ENCODE measurements at places on chromosomes 4 and X.
A peak's percentile ranks its signal among the peaks of the same experiment; 100 is the strongest.

GRCh38 chr4:7434766-7435150, at the start of gene PSAPL1:
PSAPL1 (minus strand) TSS chr4:7434930; CDS start chr4:7434879, 51 bp downstream.
- DNase-seq = no peak

GRCh38 chrX:16822723-16823122, 36.5 kb downstream of the TXLNG start:
- DNase-seq = no peak

DNA sequence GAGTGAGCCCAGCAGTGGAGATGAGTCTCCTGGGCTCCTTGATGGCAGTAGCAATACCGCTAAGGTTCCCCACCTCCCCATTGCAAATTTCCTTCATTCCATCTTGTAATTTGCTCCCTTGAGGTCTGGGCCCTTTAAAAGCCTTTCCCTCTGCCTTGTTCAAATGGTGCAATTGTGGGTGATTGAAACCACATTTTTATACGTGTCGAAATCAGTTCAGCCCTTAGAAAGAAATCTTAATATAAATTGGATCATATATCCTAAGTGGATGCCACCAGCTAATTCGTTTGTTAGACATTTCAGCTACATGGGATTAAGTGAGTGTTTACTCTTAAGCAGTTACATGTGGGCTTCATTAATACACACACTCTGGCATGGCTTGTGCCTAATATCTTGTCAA, 68.6 kb downstream of the NHS start:
- no peak for DNase-seq

DNA sequence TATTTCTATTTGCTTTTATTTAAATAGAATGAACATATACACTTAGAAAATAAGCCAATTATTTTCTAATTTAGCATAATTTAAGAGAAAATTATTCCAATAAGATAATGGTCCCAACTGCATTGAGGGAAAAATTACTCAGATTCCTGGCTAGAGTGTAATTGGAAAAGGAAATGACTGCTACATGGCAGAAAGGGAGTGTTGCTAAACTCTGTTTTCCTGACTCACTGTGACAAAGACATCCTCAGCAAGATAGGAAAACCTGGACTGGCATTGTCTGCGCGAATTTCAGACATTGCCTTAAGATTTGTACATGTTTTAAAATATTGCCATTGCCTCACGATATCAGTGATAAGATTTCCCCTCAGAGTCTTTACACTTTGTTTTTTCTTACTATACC, 8.2 kb downstream of the TNIP3 start:
- DNase-seq = no peak

DNA sequence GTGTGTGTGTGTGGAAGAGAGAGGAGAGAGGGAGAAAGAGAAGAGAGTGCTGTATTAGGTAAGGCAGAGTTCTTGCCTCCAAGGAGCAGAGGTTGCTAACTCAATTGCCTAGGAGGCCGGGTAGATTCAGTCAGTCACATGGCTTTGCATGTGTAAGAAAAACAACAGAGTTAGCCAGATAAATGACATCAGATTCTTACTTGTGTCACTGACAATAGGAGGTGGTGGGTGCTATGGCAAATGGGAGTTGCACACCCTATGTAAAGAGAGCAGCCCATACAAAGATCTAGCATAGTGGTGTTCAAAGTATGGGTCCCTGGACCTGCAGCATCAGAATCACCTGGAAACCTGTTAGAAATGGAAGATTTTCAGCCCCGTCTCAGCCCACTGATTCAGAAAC, 14.4 kb upstream of the PGRMC2 start:
- no peak for DNase-seq

- DNase-seq = no peak
These were observed 148.6 kb upstream of the CNKSR2 start for GRCh38 chrX:21225643-21226042.

DNA sequence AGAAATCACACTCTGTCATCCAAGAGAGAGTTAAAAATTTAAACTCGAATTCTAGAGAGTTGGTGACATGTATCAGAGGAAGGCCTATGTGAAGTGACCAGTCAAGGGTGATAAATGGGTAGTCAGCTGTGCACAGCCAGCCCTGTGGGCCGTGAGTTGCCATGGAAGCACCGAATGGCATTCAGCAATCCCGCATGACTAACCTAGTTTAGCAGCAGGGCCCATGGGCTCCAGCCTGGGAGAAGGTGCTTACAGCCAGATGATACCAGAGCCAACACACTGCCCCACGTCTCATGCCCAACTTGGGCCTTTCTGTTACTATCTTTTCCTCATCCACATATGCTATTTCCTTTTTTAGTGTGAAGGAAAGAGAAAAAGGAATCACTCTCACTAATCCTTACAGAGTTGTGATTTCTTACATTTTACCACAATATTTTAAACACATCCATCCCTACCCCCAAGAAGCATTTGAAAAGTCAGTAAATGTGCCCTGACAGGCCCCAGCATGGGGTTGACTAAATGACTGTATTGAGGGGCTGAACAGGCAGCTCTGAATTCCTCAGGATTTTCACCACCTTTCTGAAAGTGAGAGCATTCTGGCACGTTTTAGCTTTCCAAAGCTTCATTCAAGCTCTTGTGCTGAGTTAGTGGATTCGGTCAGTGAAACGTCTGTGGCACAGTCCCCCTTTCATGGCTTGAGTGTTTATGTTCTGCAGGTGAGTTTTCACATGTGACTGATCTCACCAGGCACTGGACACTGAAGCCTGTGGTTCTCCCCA, 104.2 kb downstream of the AFF1 start:
- DNase-seq = no peak

- DNase-seq = no peak
These were observed 837 bp downstream of the NAT8L start for GRCh38 chr4:2059726-2060602.

GRCh38 chrX:30141966-30142365, 73.4 kb upstream of the MAGEB2 start:
- DNase-seq = no peak

DNA sequence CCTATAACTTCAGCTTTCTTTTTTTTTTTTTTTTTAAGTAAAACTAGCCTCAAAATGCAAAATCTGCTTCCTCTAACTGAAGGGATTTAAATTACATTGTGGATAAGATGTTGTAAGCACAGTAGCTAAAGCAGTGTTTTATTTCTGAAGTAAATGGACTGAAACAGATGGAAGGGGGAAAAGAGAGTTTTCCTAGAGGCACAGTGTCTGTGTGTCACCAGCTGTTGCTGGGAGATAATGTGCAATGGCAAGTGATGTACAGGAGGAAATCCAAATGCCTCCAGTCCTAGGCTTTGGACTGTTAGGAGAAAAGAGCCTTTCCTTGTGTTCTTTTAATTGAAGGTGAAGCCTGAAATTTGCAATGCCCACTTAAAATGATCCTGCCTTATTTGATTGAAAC, 672.1 kb downstream of the GRXCR1 start:
- DNase-seq = no peak

GRCh38 chr4:175109933-175110332, 191.8 kb downstream of the ADAM29 start:
- DNase-seq = no peak

DNA sequence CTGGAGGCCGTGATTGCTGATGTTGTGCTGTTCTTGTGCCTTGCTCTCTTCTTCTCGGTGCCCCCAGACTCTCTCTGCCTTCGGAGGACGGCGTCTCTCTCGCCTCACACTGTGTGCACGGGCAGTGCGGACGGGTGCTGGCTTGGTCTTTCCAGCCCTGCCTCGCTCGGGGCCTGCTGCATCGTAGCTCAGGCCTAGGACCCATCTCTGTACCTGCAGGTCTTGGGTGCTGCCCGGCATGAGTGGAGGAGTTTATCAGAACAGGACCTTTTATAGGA, 18.2 kb downstream of the RGS12 start:
- DNase-seq = no peak

DNA sequence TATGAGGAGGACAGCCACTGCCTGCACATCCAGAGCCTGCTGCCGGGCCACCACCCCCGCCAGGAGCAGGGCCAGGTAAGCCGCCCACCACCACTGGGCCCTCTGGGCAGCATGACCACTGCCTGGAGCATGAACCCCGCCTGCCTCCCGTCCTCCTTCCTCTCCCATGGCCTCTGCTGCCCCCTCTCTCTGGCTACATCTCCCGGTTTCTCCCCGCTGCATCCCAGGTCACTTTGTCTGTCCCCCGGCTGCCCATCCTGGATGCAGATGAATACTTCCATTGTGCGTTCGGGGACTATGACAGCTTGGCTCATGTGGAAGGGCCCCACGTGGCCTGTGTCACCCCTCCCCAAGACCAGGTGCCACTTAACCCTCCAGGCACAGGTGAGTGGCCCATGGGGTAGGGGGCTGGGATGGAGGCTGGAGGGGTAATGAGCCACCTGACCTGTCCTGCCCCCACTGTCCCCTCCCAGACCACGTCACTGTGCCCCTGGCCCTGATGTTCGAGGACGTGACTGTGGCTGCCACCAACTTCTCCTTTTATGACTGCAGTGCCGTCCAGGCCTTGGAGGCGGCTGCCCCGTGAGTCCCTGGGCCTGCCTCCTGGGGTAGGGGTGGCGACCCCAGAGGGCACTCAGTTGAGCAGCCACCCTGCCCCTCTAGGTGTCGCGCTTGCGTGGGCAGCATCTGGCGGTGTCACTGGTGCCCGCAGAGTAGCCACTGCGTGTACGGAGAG, 6.0 kb downstream of the PLXNB3 start:
- DNase-seq = no peak

DNA sequence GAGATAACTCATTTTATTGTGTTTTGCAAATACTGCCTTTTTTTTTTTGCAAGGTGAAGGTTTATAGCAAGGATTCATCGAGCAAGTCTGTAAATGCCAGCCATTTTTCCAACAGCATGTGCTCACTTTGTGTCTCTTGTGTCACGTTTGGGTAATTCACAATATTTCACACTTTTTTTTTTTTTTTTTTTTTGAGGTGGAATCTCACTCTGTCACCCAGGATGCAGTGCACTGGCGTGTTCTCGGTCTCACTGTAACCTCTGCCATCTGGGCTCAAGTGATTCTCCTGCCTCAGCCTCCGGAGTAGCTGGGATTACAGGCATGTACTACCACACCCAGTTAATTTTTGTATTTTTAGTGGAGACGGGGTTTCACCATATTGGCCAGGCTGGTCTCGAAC, 1.9 kb downstream of the RNF4 start:
- peak; percentile 16 for DNase-seq

DNA sequence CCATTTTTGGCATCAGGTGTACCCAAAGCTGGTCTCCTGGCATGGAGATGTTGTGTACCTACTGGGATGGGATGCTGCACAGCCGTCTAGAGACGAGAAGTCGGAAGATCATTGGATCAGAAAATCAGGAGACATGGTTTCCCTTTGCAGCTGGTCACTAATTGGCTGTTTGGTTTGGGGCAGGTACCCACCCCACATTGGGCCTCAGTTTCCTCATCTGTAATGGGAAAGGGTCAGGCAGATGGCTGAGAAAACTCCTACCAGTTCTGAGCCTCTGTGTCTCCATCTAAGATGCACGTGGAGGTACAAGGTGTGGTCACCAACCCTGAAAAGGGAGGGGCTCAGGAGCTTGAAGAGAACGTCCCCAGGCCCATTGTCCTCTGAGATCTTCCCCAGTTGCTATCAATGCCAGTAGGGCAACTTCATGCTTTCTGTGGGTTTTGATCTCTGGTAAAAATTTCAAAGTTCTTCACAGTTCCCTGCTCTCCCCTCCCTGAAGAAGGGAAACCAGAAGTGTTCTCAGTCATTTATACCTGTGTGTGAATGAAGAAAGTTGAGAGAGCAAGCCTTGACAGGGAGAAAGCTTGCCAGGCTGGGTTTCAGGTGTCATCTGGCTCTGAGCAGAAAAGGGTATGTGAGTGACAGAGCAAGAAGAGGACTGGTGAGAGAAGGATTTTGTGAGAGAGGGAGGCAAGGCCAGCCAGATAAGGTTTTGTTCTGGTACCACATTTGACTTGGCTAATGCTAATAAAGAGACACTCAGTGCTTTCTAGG, 15.1 kb downstream of the TSC22D3 start:
- DNase-seq = no peak

DNA sequence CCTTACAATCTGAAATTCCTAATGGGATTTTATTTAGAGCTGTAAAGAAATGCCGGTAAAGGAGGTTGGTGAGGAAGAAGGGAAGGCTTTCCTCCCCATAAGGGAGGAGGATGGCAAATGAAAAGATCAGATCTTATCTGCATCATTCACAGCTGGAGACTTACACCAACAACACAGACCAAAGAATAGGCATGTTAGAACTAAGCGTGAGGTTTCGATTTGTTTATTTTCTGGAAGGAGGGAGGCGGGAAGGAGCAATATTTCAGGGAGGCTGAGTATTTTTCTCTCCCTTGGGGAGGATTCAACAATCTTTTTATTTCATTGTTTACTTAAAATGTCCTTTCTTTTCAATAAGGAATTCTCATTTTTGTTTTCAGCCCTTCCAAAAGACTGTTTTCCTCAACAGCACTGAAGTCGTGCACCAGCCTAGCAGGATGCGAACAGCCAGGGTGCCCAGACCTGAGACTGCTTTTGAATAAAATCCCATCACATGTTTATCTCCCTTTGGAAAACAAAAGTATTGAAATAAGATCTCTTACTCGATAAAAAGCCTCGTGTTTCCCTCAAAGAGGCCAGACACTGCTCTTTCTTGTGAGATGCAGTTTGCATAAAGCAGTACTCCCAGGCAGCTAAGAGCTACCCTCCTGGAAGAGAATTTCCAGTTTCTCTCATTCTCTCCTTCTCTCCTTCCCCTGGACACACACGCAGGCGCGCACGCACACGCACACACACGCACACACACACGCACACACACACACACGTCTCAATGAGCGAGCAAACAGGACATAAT, 236.1 kb downstream of the MGST2 start:
- no peak for DNase-seq

GRCh38 chrX:23749576-23749975, 6.5 kb upstream of the ACOT9 start:
- DNase-seq = no peak

- no peak for DNase-seq
These were observed 84.6 kb downstream of the TAB3 start for GRCh38 chrX:30804462-30804861.

DNA sequence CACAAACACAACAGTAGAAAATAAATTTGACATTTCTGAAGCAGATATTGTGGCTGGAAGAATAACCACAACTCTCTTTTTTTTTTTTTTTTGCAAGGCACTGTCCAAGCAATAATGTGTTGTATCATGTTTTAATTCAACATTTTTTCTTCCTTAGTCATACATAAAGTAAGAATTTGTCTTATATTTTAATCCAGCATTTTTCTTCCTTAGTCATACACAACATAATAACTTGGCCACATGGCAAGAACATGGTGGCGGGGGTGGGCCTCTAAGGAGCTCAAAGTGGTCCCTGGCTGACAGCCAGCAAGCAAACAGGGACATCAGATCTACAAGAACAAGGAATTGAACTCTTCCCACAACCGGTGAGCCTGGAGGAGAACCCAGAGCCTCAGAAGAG, 20.2 kb downstream of the FBXW7 start:
- no peak for DNase-seq

DNA sequence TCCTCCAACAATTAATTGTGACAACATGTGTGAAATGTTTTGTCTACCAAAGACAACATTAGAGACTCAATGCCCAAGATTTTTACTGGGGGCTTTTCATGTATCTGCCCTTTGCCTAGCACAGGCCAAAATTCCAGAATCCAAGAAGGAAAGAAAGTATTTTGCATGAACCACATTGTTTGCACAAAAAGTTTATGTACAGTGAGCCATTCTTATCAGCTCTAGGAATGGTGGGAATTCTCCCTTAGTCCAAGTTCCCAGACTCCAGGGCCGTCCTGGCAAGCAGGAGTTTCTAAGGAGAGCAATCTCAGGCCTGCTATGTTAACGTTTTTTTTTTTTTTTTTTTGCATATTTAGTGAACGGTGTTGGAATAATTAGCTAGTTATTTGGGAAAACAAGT, 21.6 kb downstream of the GPRASP1 start:
- DNase-seq = no peak

Measured in CD8-positive, alpha-beta memory T cell (primary cell).